ENCODE measurements at places on chromosomes 11 and 22.

GRCh38 chr22:47110817-47111443 is 348.5 kb downstream of the TBC1D22A start:
- no peak for DNase-seq

DNA sequence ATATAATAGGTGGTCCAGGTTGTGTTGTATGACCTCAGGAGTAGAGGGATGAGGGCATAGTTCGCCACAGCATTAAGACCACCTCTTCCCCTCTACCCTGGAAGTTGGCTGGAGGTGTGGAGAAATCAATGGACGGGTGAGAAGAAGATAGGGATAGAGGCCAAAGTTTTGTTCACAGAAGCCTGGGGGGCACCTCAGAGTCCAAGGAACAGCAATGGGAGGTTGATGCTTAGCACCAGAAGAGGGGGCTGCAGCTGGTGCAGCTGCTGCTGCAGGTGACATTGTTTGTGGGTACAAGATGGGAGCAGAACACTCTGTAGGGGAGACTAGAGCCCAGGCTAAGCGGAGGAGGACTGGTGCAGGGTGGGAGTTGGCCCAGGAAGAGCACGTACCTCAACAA is 31.2 kb upstream of the SPON1 start:
- DNase-seq: no peak

GRCh38 chr11:83549984-83550667 is 264.0 kb upstream of the CCDC90B start:
- no peak for DNase-seq

GRCh38 chr22:32583074-32583682 is 108.6 kb downstream of the FBXO7 start:
- DNase-seq: no peak

DNA sequence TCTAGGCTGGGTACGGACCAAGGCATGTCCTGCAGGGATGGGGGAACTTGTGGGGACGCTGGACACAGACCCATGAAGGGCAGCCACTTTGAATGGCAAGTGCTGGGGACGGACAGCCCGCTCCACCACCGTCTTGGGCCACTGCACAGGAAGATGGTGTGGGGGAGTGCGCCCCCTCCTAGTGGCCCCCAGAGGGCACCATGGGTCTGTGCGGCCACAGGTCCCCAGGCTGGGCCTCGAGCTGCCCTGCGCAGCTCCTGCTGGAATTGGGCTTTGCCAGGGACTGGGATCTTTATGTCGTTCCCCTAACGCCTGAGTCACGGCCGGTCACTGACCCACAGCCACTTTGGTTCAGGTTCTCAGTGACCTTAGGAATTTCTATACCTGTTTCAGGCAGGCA is 44.4 kb downstream of the NAT10 start:
- no peak for DNase-seq

DNA sequence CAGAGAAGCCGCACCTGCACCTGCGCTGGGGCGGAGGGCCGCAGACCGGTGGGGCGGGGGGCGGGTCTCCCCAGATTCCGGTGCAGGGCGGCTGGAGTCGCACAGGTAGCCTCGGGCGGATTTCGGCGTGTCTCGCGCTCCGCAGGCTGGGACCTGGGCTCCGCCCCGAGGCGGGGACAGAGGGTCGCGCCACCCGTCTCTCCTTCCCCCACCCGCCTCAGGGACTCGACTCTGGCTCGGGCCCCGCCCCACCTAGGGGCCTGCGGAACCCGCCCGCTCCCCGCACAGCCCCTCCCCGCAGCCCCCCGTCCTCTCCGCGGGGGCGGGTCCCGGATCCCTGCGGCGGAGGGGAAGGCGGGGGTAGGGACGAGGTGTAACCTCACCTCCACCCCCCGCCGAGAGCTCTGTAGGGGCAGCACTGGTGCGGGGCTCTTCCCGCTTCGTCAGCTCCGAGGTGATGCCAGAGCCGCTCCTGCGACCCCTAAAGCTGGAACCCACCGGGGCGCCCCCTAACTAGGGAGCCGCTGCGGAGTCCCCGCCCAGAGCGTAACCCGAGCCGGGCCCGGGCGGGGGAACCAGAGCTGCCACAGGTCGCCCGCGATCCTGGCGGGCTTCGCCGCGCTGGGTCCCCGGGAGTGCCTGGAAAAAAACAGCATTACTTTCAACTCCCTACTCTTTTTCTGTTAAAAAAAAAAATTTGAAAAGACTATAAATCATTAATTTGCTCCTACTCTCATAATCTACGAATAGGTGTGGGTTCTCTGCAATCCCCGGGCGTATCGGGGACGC is at the start of gene SLC29A2:
Gene SLC29A2, minus strand, starts transcription at position 134 of the 789 bp plus-strand sequence. CDS start 169 bp downstream, outside the sequence.
- peak; percentile 90 for DNase-seq

GRCh38 chr22:40107851-40108378 is 69.8 kb upstream of the TNRC6B start:
- peak; percentile 48 for DNase-seq

GRCh38 chr11:128412847-128413791 is 174.2 kb downstream of the ETS1 start:
- no peak for DNase-seq

DNA sequence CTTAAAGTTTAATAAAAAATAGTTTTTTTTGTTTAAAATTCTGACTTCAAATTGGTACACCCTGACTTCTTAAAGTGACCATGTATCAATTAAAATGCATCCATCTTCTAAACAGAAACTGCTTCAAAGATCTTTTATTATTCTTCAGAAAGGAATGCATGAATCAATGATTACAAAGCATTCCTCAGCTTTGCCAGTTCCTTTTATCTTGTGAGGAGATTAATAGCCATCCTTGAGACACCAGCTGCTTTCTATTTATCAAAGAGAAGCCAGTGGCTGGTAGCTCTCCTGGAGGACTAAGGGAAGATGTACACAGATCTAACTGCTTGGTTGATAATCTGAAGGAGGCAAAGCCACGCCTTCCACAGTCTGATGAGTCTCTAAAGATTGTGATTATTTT is 2222.5 kb downstream of the LRRC4C start:
- DNase-seq: no peak

- DNase-seq: no peak
Measured at GRCh38 chr11:1338201-1339065, 29.0 kb upstream of the TOLLIP start.

GRCh38 chr11:127362754-127363308 is 362.3 kb upstream of the KIRREL3 start:
- DNase-seq: no peak

DNA sequence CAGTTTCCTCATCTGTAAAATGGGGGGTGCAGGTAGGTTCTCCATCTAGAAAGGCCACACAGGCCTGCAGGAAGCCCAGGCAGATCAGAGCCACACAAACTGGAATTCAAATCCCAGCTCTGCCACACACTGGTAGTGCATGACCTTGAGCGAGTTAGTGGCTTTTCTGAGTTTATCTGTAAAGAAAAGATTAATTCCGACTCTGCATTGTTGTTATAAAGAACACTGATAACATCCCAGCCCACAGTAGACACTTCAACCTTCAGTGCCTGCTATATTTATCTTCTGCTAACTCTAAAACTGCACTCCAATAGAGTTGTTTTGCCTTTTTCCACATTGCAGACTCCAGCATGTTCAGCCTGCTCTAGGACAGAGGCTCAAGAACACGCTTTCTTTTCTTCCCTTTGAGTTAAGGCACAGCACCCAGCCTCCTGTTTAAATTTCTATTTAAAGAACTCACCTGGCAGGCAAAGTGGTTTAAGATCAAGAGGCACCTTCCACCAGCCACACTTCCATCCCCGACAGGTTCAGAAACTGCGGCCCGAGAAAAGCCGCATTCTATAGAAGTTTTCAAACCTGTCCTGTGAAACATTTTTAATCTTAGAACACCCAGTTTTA is 133.9 kb downstream of the PLEKHA7 start:
- DNase-seq: no peak

GRCh38 chr11:3947061-3947460 is 91.6 kb downstream of the STIM1 start:
- DNase-seq: peak; percentile 71

DNA sequence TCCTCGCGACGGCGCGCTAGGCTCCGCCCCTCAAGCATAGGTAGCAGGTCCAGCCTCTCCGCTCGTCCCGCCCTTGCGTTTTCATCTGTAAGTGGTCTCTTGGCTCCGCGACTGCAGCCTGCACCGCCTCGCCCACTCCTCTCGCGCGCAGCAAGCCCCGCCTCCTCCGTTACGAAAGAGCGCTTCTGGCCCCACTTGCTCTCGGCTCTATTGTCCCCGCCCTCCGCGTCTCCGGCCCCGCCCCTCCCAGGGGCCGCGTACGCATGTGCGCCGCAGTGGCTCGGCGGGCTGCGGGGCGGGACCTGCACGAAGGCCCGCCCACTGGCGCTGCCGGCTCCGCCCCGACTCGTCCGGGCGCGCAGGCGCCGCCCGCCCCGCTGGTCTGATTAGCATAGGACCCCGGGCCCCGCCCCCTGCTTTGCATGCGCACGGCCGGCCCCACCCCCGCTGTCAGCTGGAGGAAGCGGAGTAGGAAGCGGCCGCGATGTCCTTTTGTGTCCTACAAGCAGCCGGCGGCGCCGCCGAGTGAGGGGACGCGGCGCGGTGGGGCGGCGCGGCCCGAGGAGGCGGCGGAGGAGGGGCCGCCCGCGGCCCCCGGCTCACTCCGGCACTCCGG is at the start of gene ESRRA:
Gene ESRRA, plus strand, starts transcription at position 450 of the 616 bp plus-strand sequence. CDS start 1,656 bp downstream, outside the sequence.
- DNase-seq: peak; percentile 100

DNA sequence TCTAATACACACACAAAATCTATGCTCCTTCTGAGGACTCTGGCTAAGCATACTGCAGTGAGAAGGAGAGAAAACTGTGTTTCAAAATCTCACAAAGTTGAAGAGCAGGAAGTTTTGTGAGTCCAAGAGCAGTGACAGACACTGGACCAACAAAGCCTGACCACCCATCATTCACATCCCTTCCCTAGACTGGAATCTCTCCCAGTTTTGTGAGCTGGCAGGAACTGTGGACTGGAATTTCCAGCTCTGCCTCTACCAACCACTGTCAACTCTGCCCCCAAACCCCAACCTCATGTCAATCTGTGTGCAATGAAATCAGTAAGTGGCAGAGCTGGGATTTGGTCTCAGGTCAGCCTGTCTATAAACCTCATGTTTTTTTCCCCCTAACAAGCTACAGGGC is 112.6 kb downstream of the ARL14EP start:
- no peak for DNase-seq

- DNase-seq: no peak
Measured at GRCh38 chr11:117731722-117732290, 65.2 kb downstream of the DSCAML1 start.

- DNase-seq: peak; percentile 93
Measured at GRCh38 chr22:42444077-42444904, 12.1 kb upstream of the NFAM1 start.

- DNase-seq: no peak
Measured at GRCh38 chr11:129333873-129334272, 41.8 kb upstream of the BARX2 start.

DNA sequence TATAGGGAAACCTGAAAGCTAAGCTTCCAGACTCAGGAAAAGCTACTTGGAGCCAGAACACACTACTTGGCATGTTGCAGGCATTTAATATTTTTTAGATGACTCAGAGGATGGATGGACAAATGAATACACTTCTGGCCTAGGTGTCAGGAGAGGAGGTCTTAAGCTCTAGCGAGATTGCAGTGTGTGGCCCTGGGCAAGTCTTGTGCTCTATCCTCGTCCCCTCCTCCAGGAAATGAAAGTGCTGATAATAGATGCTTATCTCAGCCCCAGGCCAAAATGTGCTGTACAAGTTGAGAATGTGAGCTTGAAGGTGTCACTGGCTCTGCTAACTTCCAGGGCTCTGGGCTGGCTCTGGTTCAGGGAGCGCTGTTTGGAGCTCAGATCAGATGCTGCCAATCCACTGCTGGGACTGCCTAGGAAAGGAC is 136.3 kb downstream of the PKNOX2 start:
- no peak for DNase-seq

DNA sequence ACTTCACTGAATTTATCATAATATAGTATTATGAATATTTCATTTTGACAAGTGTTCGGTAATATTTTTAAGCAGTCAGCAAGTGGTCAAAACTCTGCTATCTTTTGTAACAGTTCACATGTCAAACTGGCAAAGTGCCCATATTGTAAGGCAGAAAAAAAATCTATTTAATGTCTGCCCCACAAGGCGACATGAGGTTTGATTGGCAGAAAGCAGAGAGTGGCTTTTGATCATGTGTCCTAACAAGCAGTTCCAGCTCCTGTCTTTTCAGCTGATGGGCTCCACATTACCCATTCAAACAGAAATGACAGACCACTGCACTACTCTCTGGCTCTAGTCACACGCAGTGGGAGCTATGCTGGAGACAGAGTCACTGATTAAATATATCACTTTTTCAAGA is 59.0 kb downstream of the SOX6 start:
- no peak for DNase-seq

DNA sequence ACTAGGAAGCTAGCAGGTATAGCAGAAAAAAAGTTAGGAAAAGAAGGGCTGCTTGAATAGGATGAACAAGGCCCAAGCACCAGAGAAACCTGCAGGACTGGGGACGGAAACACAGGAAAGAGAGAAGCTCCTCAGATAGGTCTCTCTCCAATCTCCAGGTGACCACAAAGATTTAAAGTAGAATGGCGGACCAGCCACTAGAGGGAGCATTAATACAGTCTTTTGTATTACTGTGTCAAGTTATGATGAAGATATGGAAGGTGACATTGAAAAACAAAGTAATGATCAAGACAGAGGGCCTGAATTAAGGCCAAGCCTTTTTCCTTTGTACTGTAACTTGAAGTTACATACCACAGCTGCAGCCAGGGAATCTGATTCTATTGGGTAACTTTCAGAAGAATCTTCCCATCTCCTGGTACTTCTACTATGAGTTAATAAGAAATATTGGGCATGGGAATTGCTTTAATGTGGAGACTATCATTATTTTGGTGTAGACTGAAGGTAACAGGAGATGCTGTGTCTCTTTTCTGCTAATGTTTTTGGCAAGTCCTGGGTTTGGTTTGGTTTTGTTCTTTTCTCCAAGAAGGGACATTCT is 33.8 kb downstream of the OR2AG2 start:
- DNase-seq: peak; percentile 77

- peak; percentile 76 for DNase-seq
Measured at GRCh38 chr22:29470159-29470855, 9.7 kb upstream of the NEFH start.

- no peak for DNase-seq
Measured at GRCh38 chr11:22115470-22116029, 77.3 kb upstream of the ANO5 start.

- no peak for DNase-seq
Measured at GRCh38 chr22:28172892-28173670, 254.0 kb upstream of the PITPNB start.

DNA sequence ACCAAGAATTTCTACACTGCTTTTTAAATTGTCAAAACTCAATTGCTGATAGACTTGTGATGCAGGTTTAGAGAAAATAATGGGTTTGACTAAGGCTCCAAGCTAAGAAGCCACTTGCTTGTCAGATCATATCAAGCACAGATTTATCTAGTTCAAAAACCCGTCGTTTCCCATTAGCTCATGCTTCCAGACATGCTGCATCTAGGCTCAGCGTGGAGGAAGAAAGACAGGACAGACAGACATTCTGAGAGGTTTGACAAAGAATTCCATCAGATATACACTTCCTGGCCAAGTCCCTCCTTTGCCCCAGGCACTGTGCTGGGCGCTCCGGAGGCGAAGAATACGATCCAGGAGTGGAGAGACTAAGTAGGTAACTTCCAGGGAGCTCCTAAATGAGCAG is 76.8 kb downstream of the KCNC1 start:
- no peak for DNase-seq

GRCh38 chr11:6646918-6647679 is 8.5 kb downstream of the DCHS1 start:
- DNase-seq: peak; percentile 69

- DNase-seq: peak; percentile 66
Measured at GRCh38 chr22:38347944-38348750, 30.9 kb upstream of the CSNK1E start.
